ENCODE measurements at places on chromosomes 1 and 21. TPM values are rescaled to one million over a fixed set of nuclear protein-coding genes. Genes with fewer than 3 reads are reported as not detected.

GRCh38 chr1:176188604-176189003 is 18.5 kb downstream of the COP1 start:
- H3K4me1 ChIP-seq, result no peaks in the 10 kb centered on the region
- DNase-seq, result no peak
- H3K27ac ChIP-seq, result no peak overlapping the region
- no peaks in the 10 kb centered on the region for H3K27me3 ChIP-seq
- no peak overlapping the region for H3K4me3 ChIP-seq

DNA sequence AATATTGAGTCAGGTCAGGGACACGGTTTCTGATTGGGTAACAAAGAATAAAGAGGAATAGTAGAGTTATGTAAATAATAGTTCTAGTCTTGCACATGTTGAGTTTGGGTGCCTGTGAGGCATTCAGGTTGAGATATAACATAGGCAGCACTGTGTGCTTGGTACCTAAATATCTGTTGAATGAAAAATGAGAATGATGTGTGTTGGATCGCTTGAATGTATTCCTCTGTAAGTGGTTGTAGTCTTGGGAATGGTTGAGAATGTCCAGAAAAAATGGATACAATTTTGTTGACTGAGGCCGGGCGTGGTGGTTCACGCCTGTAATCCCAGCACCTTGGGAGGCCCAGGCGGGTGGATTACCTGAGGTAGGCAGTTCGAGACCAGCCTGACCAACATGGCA is 116.3 kb upstream of the HNRNPU start:
- no peaks in the 10 kb centered on the region for H3K4me1 ChIP-seq
- H3K27ac ChIP-seq, result no peak overlapping the region
- no peak overlapping the region for H3K4me3 ChIP-seq
- no peaks in the 10 kb centered on the region for H3K36me3 ChIP-seq
- H3K27me3 ChIP-seq, result no peaks in the 10 kb centered on the region

GRCh38 chr1:24070821-24071393 is 41.0 kb downstream of the MYOM3 start:
- H3K36me3 ChIP-seq, result no peaks in the 10 kb centered on the region
- peaks cover 3% of the 10 kb centered on the region for H3K4me1 ChIP-seq
- DNase-seq, result peak; percentile 53
- peak overlapping the region; percentile 42 for H3K4me3 ChIP-seq
- H3K27ac ChIP-seq, result no peak overlapping the region

DNA sequence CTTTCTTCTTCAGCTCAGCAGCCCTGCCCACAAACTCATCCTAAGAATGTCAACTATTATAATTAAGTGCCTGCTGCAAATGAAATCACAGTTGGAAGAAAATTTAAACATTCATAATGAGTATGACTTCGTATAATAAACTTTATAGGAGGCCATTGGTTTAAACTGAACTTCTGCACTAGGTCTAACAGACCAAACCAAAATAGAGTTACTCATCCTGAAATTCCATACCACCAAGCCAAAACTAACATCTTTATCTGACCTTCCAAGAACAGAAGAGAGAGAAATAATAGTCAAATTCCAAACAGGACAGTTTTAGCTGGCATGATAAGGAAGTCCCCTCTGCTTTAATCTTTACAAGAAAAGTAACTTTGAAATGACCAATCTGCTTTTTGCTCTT is 472.4 kb upstream of the PRMT6 start:
- no peak overlapping the region for H3K4me3 ChIP-seq
- DNase-seq, result no peak
- H3K27me3 ChIP-seq, result no peaks in the 10 kb centered on the region
- H3K27ac ChIP-seq, result no peak overlapping the region
- no peaks in the 10 kb centered on the region for H3K4me1 ChIP-seq

DNA sequence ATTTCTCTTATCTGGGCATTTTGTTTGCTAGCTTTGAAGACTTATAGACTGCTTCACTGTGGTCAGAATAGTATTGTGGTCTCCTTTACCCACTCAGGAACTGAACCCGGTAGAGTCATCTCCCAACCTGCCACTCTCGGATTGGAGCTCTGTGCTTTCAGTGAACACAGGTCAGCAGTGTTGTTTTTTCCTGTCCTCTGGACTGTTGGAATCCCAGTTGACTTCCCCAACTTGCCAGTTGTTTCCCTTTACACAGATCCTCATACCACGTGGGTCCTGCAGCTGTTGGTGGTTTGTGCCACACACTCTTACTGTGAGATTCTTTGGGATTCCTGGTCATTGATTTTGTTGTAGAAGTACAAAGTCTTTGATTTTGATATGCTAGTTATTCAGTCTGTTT is 214.1 kb downstream of the DYRK1A start:
- H3K4me3 ChIP-seq, result no peak overlapping the region
- no peak overlapping the region for H3K27ac ChIP-seq
- no peaks in the 10 kb centered on the region for H3K36me3 ChIP-seq

DNA sequence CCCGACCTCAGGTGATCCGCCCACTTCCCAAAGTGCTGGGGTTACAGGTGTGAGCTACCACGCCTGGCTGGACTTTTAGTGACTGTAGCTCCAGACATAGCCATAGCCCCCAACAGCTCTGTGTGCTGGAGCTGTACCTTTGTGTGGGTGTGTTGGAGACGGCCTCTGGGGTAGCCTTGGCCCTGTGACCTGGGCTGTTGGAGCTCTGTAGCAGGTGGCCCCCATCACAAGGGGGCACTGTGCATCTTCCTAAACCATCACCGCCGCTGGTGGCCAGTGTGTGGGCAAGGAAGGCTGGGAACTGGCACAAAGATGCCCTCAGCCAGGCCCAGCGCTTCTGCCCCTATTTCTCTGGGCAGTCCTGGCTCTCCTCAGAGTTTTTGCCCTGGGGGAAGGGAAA is 38.4 kb upstream of the FOXO6 start:
- H3K4me1 ChIP-seq, result no peaks in the 10 kb centered on the region
- H3K4me3 ChIP-seq, result no peak overlapping the region
- no peaks in the 10 kb centered on the region for H3K27me3 ChIP-seq
- H3K36me3 ChIP-seq, result no peaks in the 10 kb centered on the region
- peak; percentile 36 for DNase-seq

GRCh38 chr1:77139389-77139788 is 79.8 kb downstream of the PIGK start:
- DNase-seq, result no peak
- no peaks in the 10 kb centered on the region for H3K36me3 ChIP-seq
- H3K4me3 ChIP-seq, result no peak overlapping the region
- H3K4me1 ChIP-seq, result no peaks in the 10 kb centered on the region
- H3K27me3 ChIP-seq, result no peaks in the 10 kb centered on the region

- peaks cover 5% of the 10 kb centered on the region for H3K36me3 ChIP-seq
- no peaks in the 10 kb centered on the region for H3K4me1 ChIP-seq
- no peaks in the 10 kb centered on the region for H3K27me3 ChIP-seq
- H3K4me3 ChIP-seq, result no peak overlapping the region
Observed at GRCh38 chr1:10286244-10286643, 75.9 kb downstream of the KIF1B start.

GRCh38 chr21:14955936-14956520 is 108.8 kb downstream of the NRIP1 start:
- no peak for DNase-seq
- no peak overlapping the region for H3K27ac ChIP-seq
- H3K27me3 ChIP-seq, result no peaks in the 10 kb centered on the region
- H3K36me3 ChIP-seq, result no peaks in the 10 kb centered on the region
- no peaks in the 10 kb centered on the region for H3K4me1 ChIP-seq

DNA sequence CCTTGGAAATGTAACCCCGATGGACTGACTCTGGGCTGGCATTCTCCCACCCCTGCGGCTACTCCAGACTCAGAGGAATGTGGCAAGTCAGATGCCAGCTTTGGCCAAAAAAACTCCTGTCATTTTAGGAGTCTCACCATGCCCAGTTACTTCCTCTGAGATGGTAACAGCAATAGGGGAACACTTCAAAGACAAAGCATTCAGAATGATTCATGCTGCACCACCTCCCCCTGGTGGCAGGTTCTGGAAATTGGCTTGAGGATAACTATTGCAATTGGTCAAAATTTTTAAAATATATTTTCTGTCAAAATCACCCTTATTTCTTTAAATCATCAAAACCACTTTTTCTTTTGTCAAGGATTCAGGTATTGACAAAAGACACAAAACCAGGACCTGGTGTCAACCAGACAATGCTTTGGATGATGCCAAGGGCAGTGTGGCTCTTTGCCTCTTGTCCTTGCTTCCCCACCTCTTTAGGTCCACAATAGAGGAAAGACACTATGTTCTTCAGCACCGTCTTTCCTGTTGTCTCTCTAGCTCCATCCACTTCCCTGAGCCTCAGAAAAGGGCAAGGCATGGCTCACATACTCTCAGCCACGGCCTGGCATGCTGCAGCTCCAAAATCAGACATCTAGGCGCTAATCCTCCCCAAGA is 9.9 kb upstream of the CDCA8 start:
- H3K4me3 ChIP-seq, result no peak overlapping the region
- peaks cover 36% of the 10 kb centered on the region for H3K36me3 ChIP-seq
- H3K4me1 ChIP-seq, result no peaks in the 10 kb centered on the region
- no peak for DNase-seq

- no peak for DNase-seq
- no peaks in the 10 kb centered on the region for H3K4me1 ChIP-seq
- no peaks in the 10 kb centered on the region for H3K27me3 ChIP-seq
- no peaks in the 10 kb centered on the region for H3K36me3 ChIP-seq
- H3K4me3 ChIP-seq, result no peak overlapping the region
- H3K27ac ChIP-seq, result no peak overlapping the region
Observed at GRCh38 chr21:25569711-25570110, 37.6 kb downstream of the MRPL39 start.

GRCh38 chr1:212884592-212884991 is 26.5 kb downstream of the FLVCR1 start:
- no peak for DNase-seq
- H3K4me1 ChIP-seq, result no peaks in the 10 kb centered on the region
- H3K36me3 ChIP-seq, result peaks cover 86% of the 10 kb centered on the region
- no peaks in the 10 kb centered on the region for H3K27me3 ChIP-seq

- H3K4me1 ChIP-seq, result peaks cover 2% of the 10 kb centered on the region
- H3K27ac ChIP-seq, result no peak overlapping the region
- H3K27me3 ChIP-seq, result no peaks in the 10 kb centered on the region
- H3K36me3 ChIP-seq, result no peaks in the 10 kb centered on the region
- DNase-seq, result peak; percentile 15
Observed at GRCh38 chr1:22380024-22380785, 71.4 kb upstream of the ZBTB40 start.

DNA sequence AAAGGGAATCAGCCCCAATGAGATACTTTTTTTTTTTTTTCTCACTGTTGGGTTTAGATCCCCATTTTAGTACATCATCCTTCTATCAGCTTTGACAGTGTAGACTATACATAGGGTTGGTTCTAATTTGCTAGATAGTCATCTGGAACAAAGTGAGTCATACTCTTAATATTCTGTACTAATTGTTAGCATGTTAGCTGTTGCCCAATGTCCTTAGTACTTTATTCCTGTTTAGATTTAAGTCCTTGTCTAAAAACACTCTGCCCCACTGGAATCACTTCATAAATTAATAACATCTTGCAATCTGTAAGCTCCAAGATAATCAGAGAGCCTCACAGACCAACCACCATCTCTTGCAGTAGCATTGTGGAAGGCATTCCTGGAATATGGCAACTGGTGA is 209.8 kb upstream of the KIAA0040 start:
- DNase-seq, result no peak
- H3K27ac ChIP-seq, result no peak overlapping the region
- no peaks in the 10 kb centered on the region for H3K4me1 ChIP-seq
- no peaks in the 10 kb centered on the region for H3K27me3 ChIP-seq
- no peak overlapping the region for H3K4me3 ChIP-seq

DNA sequence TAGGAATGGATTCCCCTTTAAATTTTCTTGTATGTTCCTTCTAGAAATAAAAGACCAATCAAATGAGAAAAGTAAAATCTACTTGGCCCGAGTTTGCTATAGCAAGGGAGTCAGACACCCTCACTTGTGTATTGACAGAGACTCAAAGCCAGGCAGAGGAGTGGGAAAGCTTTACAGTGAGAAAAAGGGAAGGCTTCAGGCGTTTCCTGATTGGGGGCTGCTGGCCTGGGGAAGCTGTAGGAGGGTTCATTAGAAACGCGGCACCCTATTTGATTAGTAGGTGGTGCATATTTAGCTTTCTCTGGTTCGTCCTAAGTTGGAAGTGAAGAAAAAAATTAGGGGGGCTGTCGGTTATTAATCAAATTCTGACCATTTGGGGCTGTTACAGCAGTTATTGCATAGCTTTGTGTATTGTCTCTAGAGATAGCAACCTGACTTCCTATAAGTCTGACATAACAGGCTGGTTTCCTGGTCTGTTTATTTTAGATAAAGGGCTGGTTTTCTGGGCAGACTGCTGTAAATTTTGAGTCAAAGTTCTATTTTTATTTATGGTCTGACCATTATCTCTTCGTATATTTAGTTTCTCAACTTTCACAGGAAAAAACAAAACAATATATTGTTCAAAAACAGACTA is 10.0 kb downstream of the SLC25A24 start:
- H3K36me3 ChIP-seq, result peaks cover 4% of the 10 kb centered on the region
- H3K27ac ChIP-seq, result no peak overlapping the region
- no peak for DNase-seq
- H3K27me3 ChIP-seq, result no peaks in the 10 kb centered on the region
- H3K4me3 ChIP-seq, result no peak overlapping the region

DNA sequence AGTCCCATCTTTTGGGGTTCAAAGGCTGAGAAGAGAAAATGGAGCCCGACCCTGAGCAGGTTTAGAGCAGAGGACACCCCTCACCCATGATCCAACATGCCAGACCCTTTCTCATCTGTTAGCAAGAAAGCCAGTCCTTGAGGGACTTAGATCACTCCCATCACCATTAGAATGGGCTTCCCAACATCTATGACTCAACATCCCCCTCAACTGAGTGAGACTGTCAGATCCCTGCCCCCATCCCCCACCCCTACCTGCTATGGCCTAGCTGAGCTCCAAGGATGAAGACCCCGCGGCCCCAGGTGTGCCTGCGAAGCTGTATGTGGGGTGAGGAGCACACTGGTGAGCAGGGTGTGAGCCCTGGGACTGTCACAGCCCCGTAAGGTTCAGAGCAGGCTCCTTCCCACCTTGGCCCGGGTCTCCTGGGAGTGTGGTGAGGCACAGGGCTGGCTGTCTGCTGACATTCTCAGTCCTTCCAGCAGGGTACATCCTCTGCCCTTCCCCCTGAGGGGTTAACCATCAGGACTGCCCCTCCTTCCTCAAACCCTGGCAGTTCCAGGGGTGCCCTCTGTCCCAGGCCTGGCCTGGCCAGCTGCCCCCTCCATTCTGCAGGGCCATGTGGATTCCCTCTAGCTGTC is 21.4 kb upstream of the BLACAT1 start:
- H3K36me3 ChIP-seq, result no peaks in the 10 kb centered on the region
- H3K27me3 ChIP-seq, result no peaks in the 10 kb centered on the region
- DNase-seq, result peak; percentile 69
- H3K4me3 ChIP-seq, result no peak overlapping the region

The HIVEP3 gene
- total RNA-seq, result 0.69 TPM

The PTAFR gene
- 1.2 TPM for total RNA-seq

The WNT9A gene
- total RNA-seq, result 1.1 TPM

The MMP23B gene
- 19.1 TPM for total RNA-seq

The TEKT2 gene
- 1.3 TPM for total RNA-seq

Data from H1 (cell line).